ENCODE measurements at places on chromosomes 1 and 21.

DNA sequence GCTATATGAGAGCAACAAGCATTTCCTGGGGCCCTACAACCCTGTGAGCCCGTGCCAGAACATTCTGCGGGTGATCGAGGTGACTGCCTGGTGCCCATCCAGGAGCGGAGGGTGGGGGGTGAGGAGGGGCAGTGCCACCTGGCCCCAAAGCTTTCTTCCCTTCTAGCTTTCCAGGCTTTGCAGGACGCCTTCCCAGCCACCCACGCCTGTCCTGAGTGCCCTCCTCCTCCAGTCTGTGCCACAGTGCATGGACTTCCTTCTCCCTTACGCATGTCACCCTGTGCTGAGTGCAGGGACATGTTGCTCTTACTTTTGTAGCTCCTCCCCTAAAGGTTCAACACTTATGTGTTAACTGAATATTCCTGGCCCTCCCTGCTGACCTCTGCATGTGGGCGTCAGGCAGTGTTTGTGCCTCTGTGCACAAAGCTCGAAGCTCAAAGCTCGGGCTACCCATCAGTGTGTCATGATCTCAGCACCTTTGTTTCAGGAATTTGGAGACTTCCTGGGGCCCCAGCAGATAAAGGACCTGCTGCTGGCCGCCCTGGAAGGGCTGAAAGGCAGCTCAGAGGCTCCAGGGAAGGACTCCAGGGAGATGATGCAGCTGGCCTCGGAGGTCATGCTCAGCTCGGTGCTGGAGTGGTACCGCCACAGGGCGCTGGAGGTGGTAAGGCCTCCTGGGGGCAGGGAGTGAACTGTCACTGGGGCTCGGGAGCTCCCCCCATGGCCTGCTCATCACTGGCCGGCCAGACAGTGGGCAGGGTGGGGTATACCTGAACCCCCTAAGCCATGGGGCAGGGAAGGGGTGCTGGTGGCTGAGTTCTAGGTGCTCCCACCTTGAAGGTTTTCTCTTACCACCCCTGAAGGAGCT, 36.7 kb upstream of the TTC4 start:
- DNase-seq = no peak

DNA sequence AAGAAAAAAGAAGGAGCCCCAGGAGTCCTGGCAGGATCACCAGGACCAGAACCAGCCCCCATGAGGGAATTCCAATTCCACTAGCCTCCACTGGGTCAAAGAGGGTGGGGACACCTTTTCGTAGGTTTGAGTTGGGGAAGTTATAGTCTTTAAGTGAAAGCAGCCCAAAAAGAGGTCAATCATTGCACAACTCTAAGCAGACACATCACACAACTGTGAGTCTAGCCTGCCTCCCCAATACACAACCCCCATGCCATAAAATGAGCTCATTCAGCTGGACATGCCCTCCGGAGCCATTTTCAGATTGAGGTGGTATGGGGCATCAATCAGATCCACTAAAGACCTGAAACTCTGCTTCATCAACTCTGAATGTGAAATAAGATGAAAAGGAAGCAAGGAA, 179.9 kb downstream of the NPHP4 start:
- DNase-seq = no peak

DNA sequence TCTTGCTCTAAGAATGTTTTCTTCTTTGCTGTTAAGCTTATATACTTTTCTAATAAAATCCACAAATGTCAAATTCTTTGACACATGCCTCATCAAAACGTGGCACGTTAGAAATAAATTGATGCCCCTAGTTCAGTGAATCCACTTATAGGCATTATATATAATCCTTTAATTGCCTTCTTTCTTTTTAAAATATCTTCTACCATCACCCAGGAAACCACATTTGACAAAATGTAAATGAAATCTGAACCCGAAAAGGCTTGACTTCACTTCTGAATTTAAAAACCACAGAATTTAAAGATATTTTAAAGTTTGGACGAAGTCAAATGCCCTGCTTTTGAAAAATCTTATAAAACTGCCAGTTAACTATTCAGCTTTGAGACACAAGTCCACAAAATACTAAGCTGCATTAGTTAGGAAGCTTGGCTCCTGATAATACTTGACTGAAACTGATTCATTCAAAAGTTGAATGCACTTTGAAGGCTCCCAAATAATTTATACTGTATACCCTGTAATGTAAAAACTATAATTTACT, 22.4 kb upstream of the KIFAP3 start:
- DNase-seq = no peak

DNA sequence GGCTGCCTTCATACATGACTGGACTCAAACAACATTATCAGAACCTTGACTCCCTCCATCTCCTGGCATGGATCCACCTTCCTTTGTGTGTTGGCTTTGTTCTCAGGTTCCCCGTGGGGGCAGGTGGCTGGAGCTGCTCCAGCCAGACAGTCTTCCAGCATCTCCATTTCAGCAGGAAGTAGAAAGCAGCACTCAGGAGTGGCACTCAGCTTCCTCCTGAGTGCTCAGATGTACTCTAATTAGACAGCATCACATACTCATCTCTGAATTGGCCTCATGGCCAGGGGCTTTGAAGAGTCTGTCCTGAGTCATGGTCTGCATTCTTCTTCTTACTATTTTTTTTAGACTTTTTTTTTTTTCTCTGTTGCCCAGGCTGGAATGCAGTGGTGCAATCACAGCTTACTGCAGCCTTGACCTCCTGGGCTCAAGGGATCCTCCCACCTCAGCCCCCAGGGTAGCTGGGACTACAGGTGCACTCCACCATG, 27.9 kb downstream of the OVAAL start:
- no peak for DNase-seq

DNA sequence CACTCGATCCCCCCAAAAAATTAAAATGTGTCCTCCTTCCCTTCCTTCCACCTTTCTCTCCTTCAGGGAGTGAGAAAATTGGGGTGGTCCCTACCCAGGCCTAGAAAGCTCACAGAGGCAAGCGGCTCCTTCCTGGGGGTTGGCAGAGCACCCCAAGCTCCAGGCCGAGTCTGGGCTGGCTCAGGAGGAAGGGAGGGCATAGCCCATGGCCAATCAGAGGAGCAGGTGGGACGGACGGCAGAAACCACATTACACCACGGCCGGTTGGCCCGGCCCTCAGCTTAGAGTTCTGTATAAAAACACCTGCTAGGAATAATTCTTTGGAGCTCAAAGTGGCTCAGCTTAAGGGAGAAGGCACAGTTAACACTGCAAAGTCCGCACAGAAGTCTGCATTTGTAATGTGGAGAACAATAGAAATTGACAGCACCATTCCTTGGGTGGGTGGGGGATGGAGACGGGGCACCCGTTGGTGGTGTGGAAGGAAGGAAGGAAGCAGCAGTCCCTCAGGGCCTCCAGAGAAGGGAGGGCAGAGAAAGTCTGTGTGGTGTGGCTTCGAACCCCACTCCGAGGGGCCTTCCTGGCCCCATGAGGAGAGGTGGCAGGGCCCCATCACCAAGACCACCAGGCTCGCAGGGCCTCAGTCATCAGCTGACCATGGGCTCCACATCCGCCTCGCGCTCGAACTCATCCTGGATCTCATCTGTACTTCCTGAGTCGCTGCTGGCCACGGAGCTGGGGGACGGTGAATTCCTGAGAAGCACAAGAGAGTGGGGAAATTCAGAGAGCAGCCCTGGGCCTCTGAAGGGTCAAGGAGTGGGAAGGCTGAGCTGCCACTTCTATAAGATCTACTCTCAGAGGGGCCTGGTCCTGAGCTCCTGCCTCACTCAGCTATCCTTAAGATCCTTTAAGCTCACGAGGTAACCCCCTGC, 5.8 kb upstream of the ALDH4A1 start:
- no peak for DNase-seq

DNA sequence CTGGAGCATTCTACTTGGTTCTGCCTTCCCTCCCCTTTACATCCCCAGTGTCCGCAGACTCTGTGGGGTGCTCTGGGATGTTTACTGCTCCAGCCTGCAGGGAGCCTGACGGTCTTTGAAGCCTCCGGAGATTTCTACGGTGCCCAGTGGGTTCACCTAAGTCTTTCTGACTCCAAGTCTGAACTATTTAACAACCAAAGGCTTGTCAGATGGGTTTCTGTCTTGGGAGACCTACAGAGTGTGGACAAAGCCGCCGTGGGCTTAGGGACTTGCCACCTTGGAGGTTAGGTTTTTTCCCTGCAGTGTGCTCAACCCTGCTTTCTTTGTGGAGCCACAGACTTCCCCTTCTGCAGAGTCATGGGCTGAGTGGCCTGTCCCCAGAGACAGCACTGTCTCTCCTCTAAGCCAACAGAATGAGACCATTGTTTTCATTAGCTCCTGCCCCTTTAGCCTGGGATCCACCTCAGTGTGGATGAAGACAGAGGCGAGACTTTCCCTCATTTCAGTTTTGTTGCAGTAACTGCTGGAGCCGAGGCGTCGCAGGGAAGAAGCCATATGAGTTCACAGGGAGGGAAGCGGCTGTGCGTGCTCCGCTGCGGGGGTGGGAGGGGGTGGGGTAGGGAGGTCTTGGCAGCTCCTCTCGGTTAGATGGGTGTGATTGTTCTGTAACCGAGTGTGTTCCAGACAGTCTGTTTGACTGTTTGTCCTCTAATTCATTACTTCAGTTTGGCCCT, 120.7 kb downstream of the CNIH3 start:
- DNase-seq = no peak

DNA sequence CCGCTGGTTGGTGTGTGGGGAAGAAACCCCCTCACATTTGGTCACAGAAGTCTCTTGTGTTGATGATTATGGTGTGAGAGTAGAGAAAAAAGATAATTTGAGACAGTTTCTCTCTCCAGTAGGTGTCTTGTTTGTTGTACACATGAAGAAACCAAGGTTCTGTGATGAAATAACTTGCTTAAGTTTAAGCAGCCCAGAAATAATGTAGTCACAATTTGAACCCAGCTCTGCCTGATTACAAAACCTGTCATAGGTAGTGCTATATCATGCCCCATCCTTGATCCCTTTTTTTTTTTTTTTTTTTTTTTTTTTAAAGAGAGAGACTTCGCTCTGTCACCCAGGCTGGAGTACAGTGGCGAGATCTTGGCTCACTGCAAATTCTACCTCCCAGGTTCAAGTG, 4.9 kb downstream of the MFN2 start:
- DNase-seq = no peak

DNA sequence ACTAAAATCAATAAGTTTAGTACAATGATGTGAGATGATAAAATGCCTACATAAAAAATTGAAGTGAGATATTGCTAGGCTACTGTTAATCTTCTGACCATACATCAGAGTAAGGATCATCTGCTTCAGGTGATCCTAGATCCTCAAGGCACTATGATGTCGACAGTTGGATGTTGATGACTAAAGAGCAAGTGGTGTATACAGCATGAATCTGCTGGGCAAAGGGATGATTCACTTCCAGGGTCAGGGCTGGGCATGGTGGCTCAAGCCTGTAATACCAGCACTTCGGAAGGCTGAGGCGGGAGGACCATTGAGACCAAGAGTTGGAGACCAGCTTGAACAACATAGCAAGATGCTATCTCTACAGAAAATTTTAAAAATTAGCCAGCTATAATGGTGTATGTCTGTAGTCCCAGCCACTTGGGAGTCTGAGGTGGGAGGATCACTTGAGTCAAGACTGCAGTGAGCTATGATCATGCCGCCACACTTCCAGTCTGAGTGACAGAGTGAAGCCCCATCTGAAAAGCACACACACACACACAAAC, 24.6 kb downstream of the NUF2 start:
- no peak for DNase-seq

DNA sequence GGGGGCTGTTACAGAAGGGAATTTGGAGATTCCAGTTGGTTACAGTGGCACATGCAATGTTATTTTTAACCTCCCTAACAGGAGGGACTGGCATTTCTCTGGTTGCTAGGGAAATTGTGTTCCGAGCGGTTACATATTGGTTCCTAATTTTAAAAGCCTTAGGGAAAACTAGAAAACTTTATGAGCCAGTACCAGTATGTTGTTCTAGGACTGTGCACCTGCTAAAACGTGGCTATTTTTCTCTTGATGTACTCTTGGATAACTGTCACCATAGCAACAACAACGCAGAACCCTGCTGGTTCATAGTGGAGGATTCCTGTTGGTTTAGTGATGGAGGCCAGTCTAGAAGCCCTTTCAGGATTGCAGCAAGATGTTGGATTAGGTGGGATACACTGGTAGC, 68.9 kb upstream of the PGBD5 start:
- DNase-seq = no peak

- DNase-seq = no peak
Measured at GRCh38 chr1:211135342-211135950, 1.5 kb upstream of the KCNH1 start.

- no peak for DNase-seq
Measured at GRCh38 chr21:15062606-15062965, 2.2 kb downstream of the NRIP1 start.

All from stimulated activated CD4-positive, alpha-beta T cell treated with anti-CD3 and anti-CD28 coated beads, Interleukin-2, amount 100 ng/mL, for 24 hours (primary cell).